Left ventricle myocardium inferior (tissue), 1 donor: ENCODE measurements at places on chromosomes 4 and X.

DNA sequence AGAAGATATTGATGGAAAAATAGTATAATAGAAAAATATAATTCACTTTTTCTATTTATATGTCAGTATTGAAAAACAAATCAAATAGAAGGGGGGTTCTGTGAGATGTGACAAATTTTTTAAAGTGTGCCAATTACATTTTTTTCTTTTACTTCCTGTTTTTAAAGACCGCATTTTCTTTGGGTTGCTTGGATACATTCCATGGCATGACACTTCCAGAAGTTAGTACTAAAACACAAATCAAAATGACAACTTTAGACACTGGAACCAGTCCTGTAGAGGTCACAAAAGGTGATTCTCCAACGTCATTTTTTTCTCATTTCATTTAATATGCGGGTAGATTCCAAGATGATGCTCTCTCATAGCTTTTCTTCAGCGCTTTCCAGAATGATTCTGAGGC is 116.2 kb upstream of the GNPDA2 start:
- peaks cover 14% of the 10 kb centered on the region for H3K4me1 ChIP-seq
- H3K4me3 ChIP-seq = no peak overlapping the region
- H3K36me3 ChIP-seq = no peaks in the 10 kb centered on the region
- H3K27ac ChIP-seq = no peak overlapping the region
- no peaks in the 10 kb centered on the region for H3K27me3 ChIP-seq

GRCh38 chrX:49060914-49061313 is 2.1 kb downstream of the CCDC120 start:
- no peak overlapping the region for H3K27ac ChIP-seq
- DNase-seq = no peak
- no peaks in the 10 kb centered on the region for H3K27me3 ChIP-seq
- H3K4me1 ChIP-seq = no peaks in the 10 kb centered on the region

GRCh38 chr4:8700531-8700930 is 108.0 kb downstream of the CPZ start:
- peaks cover 100% of the 10 kb centered on the region for H3K27me3 ChIP-seq
- no peak overlapping the region for H3K4me3 ChIP-seq
- H3K4me1 ChIP-seq = no peaks in the 10 kb centered on the region
- no peak overlapping the region for H3K27ac ChIP-seq

DNA sequence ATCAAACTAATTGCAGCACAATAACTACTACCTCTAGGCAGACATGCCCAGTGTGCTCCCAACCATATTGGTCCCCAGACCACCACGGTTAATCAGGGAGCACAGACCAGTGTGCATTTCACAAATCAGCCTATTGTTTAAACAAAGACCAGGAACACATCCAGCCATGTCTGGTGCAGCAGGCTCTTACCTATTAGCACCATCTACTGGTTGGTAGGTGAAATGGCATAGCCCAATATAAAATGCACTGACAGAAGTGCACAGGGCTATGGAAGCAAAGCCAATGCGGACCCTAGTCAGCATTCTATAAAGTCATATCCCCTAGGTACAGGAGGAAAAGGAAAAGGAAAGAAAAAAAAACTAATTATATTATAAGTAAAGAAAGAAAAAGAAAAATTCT is 15.5 kb upstream of the CYLC1 start:
- H3K4me3 ChIP-seq = no peak overlapping the region
- H3K27me3 ChIP-seq = no peaks in the 10 kb centered on the region
- no peaks in the 10 kb centered on the region for H3K36me3 ChIP-seq
- DNase-seq = no peak
- H3K27ac ChIP-seq = no peak overlapping the region

DNA sequence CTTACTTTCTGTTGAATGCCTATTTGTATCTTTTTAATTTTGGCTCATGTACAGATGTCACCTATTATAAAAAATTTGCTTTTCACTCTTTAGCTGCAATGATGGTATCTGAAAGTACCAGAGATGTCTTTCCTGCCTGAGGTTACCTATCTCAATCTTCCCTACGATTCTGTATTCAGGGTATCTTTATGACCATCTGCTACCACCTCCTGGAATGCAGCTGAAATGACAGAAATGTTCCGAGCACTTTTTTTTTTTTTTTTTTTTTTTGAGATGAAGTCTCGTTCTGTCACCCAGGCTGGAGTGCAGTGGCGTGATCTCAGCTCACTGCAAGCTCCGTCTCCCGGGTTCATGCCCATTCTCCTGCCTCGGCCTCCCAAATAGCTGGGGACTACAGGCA is 136.4 kb downstream of the REPS2 start:
- H3K4me3 ChIP-seq = no peak overlapping the region
- no peak for DNase-seq
- peaks cover 11% of the 10 kb centered on the region for H3K4me1 ChIP-seq
- no peaks in the 10 kb centered on the region for H3K36me3 ChIP-seq
- no peak overlapping the region for H3K27ac ChIP-seq
- H3K27me3 ChIP-seq = no peaks in the 10 kb centered on the region

DNA sequence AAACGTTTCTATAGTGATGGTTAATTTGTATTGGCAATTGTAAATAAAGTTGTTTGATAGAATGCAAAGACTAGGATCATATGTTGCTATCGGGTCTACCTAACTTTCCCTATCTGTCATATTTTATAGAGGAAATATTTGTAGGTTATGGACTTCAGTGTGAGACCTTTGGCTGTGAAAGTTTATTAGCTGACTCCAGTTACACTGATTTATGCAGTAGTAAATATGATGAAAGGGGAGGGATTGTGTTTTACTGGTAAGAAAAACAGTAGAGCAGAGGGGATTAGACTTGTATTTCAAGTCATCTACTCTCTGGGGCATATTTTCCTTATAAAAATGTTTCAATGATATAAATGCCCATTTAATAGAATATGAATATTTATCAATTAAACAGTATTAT is 43.8 kb downstream of the ADGRL3 start:
- H3K36me3 ChIP-seq = no peaks in the 10 kb centered on the region
- no peak overlapping the region for H3K4me3 ChIP-seq
- H3K27me3 ChIP-seq = no peaks in the 10 kb centered on the region
- no peak for DNase-seq
- H3K27ac ChIP-seq = no peak overlapping the region

DNA sequence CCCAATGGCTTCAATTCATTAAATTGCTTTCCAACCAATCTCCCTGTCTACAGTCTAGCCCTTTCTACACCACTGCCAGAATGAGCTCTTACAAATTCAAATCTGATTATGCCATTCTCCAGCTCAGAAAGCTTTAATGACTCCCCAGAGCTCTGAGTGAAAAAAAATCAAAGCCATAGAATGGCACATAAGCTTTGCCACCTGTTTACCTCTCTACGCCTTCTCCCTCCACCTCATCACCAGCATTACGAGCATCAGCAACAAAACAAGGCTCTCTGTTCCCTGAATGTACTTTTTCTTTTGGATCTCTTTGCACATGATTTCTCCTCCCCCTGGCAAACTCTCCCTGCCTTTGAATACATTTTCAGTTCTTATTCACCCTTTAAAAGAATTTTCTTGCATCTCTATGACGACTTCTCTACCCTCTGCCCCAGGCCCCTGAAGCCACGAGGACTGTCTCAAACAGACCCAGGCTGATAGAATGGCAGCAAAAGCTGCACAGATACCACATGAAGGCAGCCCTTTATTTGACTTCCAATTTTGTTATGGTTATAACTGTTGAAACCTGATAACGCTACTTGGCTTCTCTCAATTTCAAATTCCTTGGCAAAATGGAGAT is 516.0 kb downstream of the PCDH7 start:
- no peak for DNase-seq
- H3K4me3 ChIP-seq = no peak overlapping the region
- no peak overlapping the region for H3K27ac ChIP-seq

GRCh38 chr4:163556650-163557391 is 62.3 kb downstream of the TMA16 start:
- H3K27me3 ChIP-seq = no peaks in the 10 kb centered on the region
- H3K4me1 ChIP-seq = peaks cover 9% of the 10 kb centered on the region
- H3K36me3 ChIP-seq = no peaks in the 10 kb centered on the region
- H3K4me3 ChIP-seq = no peak overlapping the region

DNA sequence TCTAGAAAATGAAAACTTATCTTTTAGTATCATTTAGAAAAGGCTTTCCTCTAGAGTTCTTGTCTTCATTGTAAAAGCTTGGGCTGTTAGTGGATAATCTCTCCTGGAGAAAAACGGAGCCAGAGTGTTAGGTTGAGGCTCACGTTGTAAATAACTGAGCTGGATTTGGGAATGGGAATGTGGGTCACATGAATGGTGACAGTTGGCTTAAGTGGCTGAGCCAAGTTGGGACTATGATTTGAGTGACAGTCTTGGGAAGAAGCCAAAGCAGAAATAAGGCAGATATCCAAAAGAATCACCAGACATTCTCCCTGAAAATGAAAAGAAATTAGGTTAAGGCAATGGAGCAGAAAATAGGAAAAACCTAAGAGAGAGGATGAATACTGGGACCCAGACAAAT is 33.6 kb upstream of the PDGFC start:
- DNase-seq = no peak
- peak overlapping the region; percentile 3 for H3K4me3 ChIP-seq
- H3K4me1 ChIP-seq = peaks cover 19% of the 10 kb centered on the region

GRCh38 chr4:44914223-44914622 is 187.9 kb upstream of the GNPDA2 start:
- no peak for DNase-seq
- no peaks in the 10 kb centered on the region for H3K27me3 ChIP-seq
- no peak overlapping the region for H3K4me3 ChIP-seq
- no peaks in the 10 kb centered on the region for H3K4me1 ChIP-seq
- H3K36me3 ChIP-seq = no peaks in the 10 kb centered on the region
- H3K27ac ChIP-seq = no peak overlapping the region

DNA sequence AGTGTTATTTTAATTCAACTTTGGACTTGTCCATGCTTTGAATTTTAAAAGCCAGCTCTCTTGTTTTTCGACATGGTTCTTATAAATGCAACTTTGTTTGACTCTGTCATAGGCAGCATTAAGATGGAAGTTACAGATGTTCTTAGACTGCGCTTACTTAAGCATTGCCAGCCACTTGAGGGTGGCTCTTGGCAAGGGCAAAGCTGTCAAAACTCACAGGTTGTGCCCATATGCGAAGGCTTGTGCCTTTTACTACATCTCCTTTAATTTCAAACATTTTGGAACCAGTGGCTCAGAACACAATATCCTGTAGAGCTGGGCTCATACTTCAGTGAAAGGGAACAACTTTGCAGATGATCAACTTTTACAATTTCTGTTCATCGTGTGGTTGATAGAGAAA is 135.5 kb downstream of the TRAM1L1 start:
- no peak for DNase-seq
- no peaks in the 10 kb centered on the region for H3K4me1 ChIP-seq
- H3K4me3 ChIP-seq = no peak overlapping the region
- no peaks in the 10 kb centered on the region for H3K27me3 ChIP-seq

GRCh38 chr4:164924670-164925238 is 47.8 kb downstream of the APELA start:
- no peaks in the 10 kb centered on the region for H3K27me3 ChIP-seq
- no peaks in the 10 kb centered on the region for H3K36me3 ChIP-seq
- H3K4me3 ChIP-seq = no peak overlapping the region
- DNase-seq = no peak

DNA sequence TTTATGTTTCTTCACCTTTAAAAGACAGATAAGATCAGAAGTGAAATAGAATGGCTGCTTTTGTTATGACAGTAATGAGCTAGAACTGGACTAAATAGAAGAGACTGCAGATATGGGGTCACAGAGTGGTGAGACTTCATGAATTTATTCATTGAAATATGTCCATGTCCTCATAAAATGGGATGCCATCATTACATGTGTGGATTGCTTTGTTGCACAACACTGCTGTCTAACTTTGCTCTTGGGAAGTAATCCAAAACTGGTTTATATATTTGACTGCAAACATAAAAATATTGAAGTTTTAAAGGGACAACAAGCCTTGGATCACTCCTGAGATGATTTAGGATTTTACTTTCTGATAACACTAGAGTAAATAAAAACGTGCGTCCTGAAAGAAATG is 209.2 kb upstream of the FAT4 start:
- no peak overlapping the region for H3K27ac ChIP-seq
- H3K27me3 ChIP-seq = no peaks in the 10 kb centered on the region
- no peak for DNase-seq
- H3K4me3 ChIP-seq = no peak overlapping the region

DNA sequence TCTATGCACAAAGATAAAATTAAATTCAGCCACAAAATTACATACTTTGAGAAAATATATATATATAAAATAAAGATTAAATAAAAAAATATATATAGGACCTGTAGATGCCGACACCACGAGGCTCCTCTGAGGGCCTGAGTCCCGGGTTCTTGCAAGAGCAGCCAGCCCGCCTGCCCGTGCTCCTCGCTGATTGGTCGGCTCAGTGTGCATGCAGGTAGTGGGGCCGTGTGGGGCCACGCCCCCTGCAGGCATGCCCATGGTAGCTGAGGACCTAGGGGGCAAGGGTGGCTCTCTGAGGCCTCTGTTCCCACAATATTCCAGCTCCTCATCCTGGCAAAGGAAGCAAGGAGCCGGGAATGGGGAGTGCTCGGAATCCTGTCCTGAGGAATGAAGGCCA is 80.5 kb upstream of the AMELX start:
- H3K27ac ChIP-seq = no peak overlapping the region
- no peaks in the 10 kb centered on the region for H3K36me3 ChIP-seq
- no peak for DNase-seq
- no peaks in the 10 kb centered on the region for H3K4me1 ChIP-seq
- H3K27me3 ChIP-seq = no peaks in the 10 kb centered on the region
- no peak overlapping the region for H3K4me3 ChIP-seq

DNA sequence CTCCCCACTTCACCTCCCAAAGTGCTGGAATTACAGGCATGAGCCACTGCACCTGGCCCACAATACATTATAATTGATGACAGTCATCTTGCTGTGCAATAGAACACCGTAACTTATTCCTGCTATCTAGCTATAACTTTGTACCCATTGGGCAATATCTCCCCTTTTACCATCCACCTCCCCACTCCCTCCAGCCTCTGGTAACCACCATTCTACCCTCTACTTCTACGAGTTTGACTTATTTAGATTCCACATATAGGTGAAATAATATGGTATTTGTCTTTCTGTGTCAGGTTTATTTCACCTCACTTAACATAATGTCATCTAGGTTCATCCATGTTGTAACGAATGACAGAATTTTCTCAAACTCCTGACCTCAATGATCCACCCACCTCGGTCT is 8.2 kb upstream of the TEX11 start:
- H3K27me3 ChIP-seq = no peaks in the 10 kb centered on the region
- no peak overlapping the region for H3K4me3 ChIP-seq
- H3K4me1 ChIP-seq = no peaks in the 10 kb centered on the region
- DNase-seq = no peak

GRCh38 chr4:1351854-1352566 is 5.0 kb downstream of the UVSSA start:
- peak; percentile 80 for DNase-seq
- H3K27me3 ChIP-seq = no peaks in the 10 kb centered on the region
- H3K4me3 ChIP-seq = no peak overlapping the region
- H3K4me1 ChIP-seq = peaks cover 32% of the 10 kb centered on the region
- no peak overlapping the region for H3K27ac ChIP-seq
- H3K36me3 ChIP-seq = peaks cover 39% of the 10 kb centered on the region

- H3K36me3 ChIP-seq = no peaks in the 10 kb centered on the region
- no peak for DNase-seq
- no peak overlapping the region for H3K4me3 ChIP-seq
Observed at GRCh38 chr4:126568652-126569570, 1063.8 kb upstream of the INTU start.
